ENCODE measurements at places on chromosomes 6 and 20.

DNA sequence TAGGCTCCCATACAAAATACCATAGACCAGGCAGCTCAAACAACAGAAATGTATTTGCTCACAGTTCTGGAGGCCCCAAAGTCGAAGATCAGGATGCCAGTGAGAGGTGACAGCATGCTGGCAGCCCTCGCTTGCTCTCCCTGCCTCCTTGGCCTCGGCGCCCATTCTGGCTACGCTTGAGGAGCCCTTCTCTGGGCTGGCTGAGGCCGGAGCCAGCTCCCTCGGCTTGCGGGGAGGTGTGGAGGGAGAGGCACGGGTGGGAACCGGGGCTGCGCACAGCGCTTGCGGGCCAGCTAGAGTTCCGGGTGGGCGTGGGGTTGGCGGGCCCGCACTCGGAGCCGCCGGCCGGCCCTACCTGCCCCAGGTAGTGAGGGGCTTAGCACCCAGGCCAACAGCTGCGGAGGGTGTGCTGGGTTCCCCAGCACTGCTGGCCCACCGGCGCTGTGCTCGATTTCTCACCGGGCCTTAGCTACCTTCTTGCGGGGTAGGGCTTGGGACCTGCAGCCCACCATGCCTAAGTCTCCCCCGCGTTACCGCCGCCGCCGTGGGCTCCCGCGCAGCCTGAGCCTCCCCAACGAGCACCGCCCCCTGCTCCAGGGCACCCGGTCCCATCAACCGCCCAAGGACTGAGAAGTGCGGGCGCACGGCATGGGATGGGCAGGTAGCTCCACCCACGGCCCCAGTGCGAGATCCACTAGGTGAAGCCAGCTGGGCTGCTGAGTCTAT is 32.6 kb upstream of the SERPINB9 start:
- H3K36me3 ChIP-seq, result no peaks in the 10 kb centered on the region
- peaks cover 7% of the 10 kb centered on the region for H3K27me3 ChIP-seq
- no peak overlapping the region for H3K4me3 ChIP-seq
- H3K4me1 ChIP-seq, result peaks cover 23% of the 10 kb centered on the region
- H3K27ac ChIP-seq, result no peak overlapping the region

GRCh38 chr20:46691196-46691595 is 2.0 kb upstream of the TP53RK start:
- H3K27ac ChIP-seq, result no peak overlapping the region
- H3K4me3 ChIP-seq, result no peak overlapping the region
- no peak for DNase-seq
- peaks cover 18% of the 10 kb centered on the region for H3K4me1 ChIP-seq

DNA sequence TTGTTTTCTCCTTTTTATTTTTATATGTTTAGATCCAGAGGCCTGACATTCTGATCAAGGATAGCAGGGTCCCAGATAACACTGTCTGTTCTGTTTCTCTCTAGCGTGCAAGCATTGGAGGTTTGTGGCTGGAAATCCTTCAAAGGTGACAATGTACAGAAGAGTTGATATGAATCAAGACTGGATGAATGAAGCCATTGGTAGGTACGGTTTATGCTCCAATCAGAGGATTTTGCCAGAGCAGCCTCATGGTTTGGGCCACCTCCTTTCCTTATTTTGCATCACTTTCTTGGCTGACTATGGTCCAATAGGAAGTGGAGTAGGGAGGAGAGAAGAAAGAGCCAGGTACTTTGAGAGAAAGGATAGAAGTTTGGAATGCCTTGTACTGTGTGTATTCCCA is 484.8 kb upstream of the JAG1 start:
- H3K36me3 ChIP-seq, result no peaks in the 10 kb centered on the region
- peaks cover 22% of the 10 kb centered on the region for H3K4me1 ChIP-seq
- no peak for DNase-seq
- H3K4me3 ChIP-seq, result no peak overlapping the region
- H3K27ac ChIP-seq, result no peak overlapping the region

DNA sequence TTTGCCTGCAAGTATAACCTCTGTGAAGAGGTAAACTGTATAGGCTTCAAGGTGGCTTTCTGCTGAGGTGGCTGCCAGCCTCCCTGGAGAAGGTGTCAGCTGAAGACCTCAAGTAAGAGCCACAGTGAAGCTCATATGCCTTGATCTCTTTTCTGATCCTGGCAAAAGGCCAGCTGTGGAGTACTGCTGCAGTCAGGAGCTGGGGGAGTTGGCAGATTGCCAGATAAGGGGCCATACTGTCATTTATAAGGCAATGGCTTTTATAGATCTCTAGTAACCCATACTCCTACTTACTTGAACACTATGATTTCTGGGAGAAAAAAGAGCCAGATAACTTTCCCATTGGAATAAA is 8.8 kb upstream of the CEP85L start:
- no peak overlapping the region for H3K4me3 ChIP-seq
- H3K36me3 ChIP-seq, result no peaks in the 10 kb centered on the region
- peaks cover 31% of the 10 kb centered on the region for H3K4me1 ChIP-seq
- no peaks in the 10 kb centered on the region for H3K27me3 ChIP-seq
- peak; percentile 74 for DNase-seq

DNA sequence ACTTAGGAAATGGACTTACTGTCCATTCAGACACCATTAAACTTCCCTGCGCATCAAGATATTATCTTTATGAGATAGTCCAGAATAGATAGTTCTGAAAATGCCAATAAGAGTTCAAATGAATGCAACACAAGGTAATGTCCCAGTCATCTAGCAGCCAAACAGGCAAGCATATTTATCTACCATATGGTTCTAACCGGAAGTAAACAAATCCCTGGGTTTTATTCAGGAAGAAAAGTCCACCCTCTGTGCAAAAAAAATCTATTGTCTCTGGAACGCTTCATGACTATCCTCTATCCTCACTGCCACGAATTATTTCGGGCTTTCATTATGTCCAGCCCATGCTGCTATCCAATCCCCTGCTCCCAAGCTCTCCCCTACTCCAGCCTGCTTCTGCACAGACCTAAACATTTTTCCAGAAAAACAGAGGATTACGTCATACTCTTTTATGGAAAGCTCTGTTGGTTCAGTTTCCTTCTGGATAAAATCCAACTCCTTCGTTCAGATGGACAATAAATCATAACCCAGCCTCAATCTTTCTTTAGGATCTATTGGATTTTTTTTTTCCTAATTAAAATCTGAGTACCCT is 11.4 kb downstream of the PPIL6 start:
- H3K4me3 ChIP-seq, result no peak overlapping the region
- H3K36me3 ChIP-seq, result no peaks in the 10 kb centered on the region
- no peak overlapping the region for H3K27ac ChIP-seq
- peaks cover 5% of the 10 kb centered on the region for H3K4me1 ChIP-seq
- no peaks in the 10 kb centered on the region for H3K27me3 ChIP-seq

DNA sequence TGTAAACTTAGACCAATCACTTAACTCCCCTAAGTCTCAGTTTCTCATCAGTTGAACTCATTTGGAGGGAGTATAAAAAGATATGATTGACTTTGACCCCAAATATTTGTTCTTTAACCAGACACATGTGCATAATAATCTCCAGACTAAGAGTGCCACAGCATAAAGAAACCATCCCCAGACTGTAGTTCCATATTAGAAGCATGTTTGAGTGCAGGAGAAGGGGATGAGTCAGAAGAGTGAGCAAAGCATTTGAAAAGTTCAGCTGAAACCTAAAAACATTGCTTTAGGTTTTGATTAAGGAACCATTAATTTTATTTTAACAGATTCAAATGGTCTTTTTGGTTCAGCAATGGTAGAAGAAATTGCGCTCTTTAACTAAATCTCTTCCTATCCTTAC is 654.8 kb downstream of the UTRN start:
- H3K4me3 ChIP-seq, result no peak overlapping the region
- no peaks in the 10 kb centered on the region for H3K36me3 ChIP-seq
- no peaks in the 10 kb centered on the region for H3K4me1 ChIP-seq
- no peaks in the 10 kb centered on the region for H3K27me3 ChIP-seq
- H3K27ac ChIP-seq, result no peak overlapping the region

- H3K4me1 ChIP-seq, result no peaks in the 10 kb centered on the region
- peaks cover 24% of the 10 kb centered on the region for H3K27me3 ChIP-seq
- no peaks in the 10 kb centered on the region for H3K36me3 ChIP-seq
- H3K4me3 ChIP-seq, result no peak overlapping the region
- no peak for DNase-seq
- no peak overlapping the region for H3K27ac ChIP-seq
Observed at GRCh38 chr20:5714261-5715041, 35.8 kb upstream of the SHLD1 start.

DNA sequence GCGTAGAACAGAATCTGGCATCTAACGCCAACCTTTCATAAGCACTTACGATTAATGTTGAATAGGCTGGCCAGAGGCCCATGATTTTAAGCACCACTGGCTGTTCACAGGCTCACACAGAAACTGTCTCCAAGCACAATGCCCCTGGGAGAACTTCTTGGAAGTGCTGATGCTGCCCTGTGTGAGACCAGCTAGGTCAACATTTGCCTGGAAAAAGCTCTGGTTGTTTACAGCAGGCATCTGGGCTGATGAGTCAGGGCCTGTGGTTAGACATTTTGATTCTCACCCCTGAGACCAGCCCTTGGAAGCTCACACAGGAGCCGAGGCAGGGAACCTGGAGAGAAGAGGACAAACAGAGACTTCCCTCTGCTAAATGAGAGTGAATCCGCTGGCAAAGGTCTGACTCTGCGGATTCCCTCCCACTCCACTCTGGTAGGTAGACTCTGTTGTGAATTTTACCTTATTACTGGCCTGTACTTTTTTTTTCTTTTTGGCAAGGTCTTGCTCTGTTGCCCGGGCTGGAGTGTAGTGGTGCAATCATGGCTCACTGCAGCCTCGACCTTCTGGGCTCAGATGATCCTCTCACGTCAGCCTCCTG is 6.8 kb upstream of the SULF2 start:
- DNase-seq, result no peak
- H3K36me3 ChIP-seq, result no peaks in the 10 kb centered on the region
- H3K27me3 ChIP-seq, result peaks cover 20% of the 10 kb centered on the region
- no peak overlapping the region for H3K27ac ChIP-seq
- no peak overlapping the region for H3K4me3 ChIP-seq

DNA sequence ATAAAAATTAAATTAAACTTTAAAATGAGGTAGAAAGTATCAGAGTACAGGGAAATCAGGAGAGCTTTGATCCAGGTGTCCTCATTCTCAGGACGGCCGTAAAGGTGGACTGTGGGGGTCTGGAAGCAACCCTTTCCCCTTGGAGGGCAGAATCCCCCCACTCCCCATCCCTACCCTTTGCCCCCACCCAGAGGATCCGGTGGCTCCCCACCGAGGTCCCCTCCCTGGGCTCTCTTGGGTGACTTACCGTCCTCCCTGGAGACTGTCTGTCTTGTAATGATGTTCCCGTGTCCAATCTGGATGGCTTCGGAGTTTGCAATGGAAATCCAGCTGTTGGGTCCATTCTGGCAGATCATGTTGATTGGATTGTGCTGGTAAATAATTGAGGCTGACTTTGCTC is 7.3 kb downstream of the ZBP1 start:
- no peaks in the 10 kb centered on the region for H3K4me1 ChIP-seq
- no peak overlapping the region for H3K4me3 ChIP-seq
- peaks cover 53% of the 10 kb centered on the region for H3K27me3 ChIP-seq
- peak; percentile 11 for DNase-seq
- no peaks in the 10 kb centered on the region for H3K36me3 ChIP-seq

DNA sequence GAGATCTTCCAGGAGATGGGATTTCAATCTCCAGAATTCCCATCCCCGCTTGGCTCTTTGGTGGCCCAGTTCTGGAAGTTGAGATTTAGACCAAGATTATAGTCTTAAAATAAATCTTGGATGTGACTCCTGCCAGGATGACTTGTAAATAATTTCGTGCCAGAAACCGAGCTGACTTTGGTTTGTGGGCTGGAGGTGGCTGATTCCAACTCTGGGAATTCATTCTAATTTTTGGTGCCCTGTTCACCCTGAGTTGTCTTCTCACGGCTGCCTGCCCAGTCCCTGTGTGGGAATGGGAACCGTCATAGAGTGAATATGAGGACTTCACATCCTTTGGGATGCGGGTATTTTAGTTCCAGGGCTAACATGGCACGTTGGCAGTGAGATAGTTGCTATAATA is 64.8 kb downstream of the JARID2 start:
- H3K27ac ChIP-seq, result no peak overlapping the region
- no peaks in the 10 kb centered on the region for H3K27me3 ChIP-seq
- peaks cover 43% of the 10 kb centered on the region for H3K4me1 ChIP-seq
- H3K36me3 ChIP-seq, result no peaks in the 10 kb centered on the region
- no peak for DNase-seq

GRCh38 chr20:588932-589672 is 21.0 kb downstream of the TCF15 start:
- H3K36me3 ChIP-seq, result no peaks in the 10 kb centered on the region
- no peaks in the 10 kb centered on the region for H3K4me1 ChIP-seq
- no peak overlapping the region for H3K27ac ChIP-seq
- no peak overlapping the region for H3K4me3 ChIP-seq

- peaks cover 2% of the 10 kb centered on the region for H3K27me3 ChIP-seq
- H3K36me3 ChIP-seq, result no peaks in the 10 kb centered on the region
- no peak overlapping the region for H3K4me3 ChIP-seq
- peaks cover 3% of the 10 kb centered on the region for H3K4me1 ChIP-seq
Observed at GRCh38 chr6:99836471-99836870, 157.6 kb downstream of the MCHR2 start.

- no peak for DNase-seq
- no peak overlapping the region for H3K4me3 ChIP-seq
- no peak overlapping the region for H3K27ac ChIP-seq
Observed at GRCh38 chr20:21618759-21619416, 86.6 kb upstream of the PAX1 start.

- H3K4me1 ChIP-seq, result peaks cover 7% of the 10 kb centered on the region
- no peak overlapping the region for H3K4me3 ChIP-seq
- H3K36me3 ChIP-seq, result no peaks in the 10 kb centered on the region
- DNase-seq, result no peak
- peaks cover 1% of the 10 kb centered on the region for H3K27me3 ChIP-seq
- H3K27ac ChIP-seq, result peak overlapping the region; percentile 48
Observed at GRCh38 chr6:39681674-39682121, 43.5 kb downstream of the KIF6 start.

DNA sequence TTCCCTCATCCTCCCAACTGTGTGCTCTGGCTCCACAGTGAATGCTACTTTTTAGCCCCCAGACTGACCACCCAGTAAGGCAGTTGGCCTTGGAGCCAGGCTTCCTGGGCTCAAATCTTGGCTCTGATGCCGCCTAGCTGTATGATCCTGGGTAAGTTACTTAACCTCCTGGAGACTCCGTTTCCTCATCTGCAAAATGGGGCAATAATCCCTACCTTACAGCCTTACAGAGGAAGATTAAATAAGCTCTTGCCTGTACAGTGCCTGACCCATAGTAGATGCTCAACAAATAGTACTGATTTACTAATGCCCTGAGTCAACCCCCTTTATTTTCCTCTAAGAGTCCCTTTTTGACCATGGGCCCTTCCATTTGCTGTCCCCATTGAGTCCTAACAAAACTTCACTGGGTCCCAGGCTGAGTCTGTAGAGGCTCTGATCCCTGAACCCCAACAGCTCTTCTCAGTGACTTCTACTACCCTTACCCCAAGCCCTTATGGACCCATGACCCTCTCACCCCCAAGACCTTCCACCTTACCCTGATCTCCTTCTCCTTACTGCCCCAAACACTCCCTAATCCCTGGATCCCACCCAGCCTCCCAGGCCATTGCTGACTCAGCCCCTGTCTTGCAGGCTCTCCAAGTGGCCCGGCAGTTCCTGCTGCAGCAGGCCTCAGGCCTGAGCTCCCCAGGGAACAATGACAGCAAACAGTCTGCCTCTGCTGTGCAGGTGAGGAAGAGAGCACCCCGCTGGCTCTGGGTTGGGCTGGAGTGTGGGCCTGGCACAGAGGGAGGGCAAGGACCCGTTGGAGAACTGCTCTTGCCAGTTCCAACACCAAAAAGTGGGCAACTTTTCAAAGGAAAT is 31.4 kb downstream of the FOXP4 start:
- peaks cover 14% of the 10 kb centered on the region for H3K36me3 ChIP-seq
- H3K27me3 ChIP-seq, result no peaks in the 10 kb centered on the region
- H3K4me1 ChIP-seq, result peaks cover 48% of the 10 kb centered on the region
- no peak overlapping the region for H3K4me3 ChIP-seq
- H3K27ac ChIP-seq, result peak overlapping the region; percentile 89

All from mesothelial cell of epicardium (in vitro differentiated cells).